Stimulated activated CD4-positive, alpha-beta T cell treated with anti-CD3 and anti-CD28 coated beads, TNF-alpha, amount 100 ng/mL, for 48 hours (primary cell): ENCODE measurements at places on chromosomes 6 and 20.

DNA sequence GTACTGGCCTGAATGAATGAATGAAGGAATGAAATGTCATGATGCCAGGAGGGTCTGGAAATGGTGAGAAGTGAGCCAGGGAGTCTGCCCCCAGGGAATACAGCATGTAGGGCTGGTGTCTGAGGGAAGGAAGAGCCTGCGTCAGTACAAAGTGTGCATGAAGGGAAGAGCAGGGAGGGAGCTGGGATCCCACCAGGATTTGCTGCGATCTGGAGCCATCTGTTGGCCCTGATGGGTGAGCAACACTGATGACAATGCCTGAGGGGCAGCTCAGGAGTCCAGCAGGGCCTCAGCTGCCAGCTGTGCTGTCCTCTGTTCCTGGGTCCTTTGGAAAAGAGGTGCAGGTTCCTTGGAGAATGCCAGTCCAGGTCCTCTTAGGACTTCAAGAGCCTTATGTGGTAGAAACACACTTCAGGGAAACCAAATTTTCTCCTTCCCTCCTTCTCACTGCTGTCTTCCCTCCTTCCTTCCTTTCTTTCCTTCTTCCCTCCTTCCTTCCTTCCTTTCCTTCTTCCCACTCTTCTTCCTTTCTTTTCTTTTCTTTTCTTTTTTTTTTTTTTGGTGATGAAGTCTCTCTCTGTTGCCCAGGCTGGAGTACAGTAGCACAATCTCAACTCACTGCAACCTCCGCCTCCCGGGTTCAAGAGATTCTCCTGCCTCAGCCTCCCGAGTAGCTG is 11.5 kb downstream of the BPI start:
- no peak for DNase-seq

DNA sequence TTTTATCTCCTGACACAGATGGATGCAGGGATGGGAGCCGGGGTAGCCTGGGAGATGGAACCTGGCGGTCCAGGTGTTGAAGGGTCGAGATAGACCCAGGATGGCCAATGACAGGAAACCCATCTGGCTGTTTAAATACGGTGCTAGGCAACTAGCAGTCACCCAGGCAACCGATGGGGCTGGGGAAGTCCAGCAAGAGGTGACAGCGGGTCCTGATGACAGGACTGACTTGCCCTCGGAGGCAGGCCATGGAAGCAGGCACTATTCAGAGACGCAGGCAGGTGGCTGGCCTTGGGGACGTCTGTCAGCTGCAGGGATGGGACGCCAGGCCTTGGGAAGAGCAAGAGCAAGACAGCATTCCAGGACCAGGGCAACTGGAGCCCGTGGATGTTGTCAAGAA is 135.4 kb upstream of the RALGAPA2 start:
- no peak for DNase-seq

GRCh38 chr20:62487-62886 is 25.0 kb upstream of the DEFB125 start:
- DNase-seq, result no peak

DNA sequence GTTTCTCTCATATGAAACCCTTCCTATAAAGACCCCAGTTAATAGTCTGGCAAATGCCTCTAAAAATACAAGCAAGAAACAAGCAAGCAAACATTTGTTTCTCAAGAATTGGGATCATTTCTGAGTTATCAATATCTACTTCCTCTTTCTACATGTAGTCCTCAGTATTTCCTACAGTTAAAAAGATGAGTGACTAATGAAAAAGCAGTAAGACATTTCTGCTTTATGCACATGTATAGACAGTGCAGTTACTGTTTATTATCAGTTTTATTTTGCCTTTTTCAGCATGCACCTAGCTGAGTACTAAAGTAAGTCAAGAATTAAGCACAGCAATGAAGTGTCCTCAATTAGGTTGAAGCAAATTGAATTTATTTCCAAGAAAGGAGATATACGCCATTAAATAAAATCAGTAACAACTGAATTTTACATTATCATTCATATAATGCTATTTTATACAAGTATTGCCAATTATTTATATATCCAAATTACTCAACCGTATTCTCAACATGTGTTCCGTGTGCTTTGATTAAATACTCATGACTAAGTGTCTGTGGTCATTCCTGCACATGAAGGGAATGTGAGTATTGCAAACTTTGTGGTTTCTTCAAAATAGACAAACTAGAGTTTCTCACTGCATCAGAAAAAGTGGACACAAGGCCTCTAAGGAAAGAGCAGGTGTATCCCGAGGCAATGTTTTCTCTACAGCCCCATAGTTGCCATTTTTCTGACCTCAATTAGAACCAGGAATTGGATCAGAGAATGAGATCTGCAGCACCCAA is 159.3 kb upstream of the MARCKS start:
- no peak for DNase-seq
